Stimulated activated CD8-positive, alpha-beta memory T cell treated with anti-CD3 and anti-CD28 coated beads, Interleukin-4, amount 100 ng/mL, for 4 hours (primary cell): ENCODE measurements at places on chromosomes 7 and 10.

GRCh38 chr7:4939971-4940728 is 18.8 kb downstream of the MMD2 start:
- DNase-seq, result no peak

GRCh38 chr10:68871105-68871711 is 29.9 kb upstream of the DDX50 start:
- DNase-seq, result no peak

DNA sequence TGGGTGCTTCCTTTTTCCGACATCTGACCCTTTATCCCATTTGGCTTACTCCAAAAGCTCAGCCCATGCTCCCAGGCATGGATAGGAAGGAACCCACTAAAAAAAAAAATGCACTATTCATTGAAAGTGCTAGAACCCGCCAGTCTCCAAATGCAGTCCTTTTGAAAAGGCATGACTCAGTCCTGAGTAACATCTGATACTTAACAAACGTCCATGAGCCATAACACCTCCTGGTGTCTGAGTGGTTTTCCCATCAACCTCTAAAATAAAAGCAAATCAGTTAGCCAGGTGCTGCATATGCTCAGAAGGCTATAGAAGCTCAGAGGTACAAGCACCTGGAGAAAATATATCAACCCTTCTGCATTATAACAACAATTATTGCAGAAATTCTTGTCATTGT is 45.0 kb upstream of the CACUL1 start:
- no peak for DNase-seq

GRCh38 chr7:91396-92175 is 100.8 kb upstream of the FAM20C start:
- DNase-seq, result no peak

- DNase-seq, result no peak
These were observed 200.6 kb downstream of the NRG3 start for GRCh38 chr10:82075605-82076004.

DNA sequence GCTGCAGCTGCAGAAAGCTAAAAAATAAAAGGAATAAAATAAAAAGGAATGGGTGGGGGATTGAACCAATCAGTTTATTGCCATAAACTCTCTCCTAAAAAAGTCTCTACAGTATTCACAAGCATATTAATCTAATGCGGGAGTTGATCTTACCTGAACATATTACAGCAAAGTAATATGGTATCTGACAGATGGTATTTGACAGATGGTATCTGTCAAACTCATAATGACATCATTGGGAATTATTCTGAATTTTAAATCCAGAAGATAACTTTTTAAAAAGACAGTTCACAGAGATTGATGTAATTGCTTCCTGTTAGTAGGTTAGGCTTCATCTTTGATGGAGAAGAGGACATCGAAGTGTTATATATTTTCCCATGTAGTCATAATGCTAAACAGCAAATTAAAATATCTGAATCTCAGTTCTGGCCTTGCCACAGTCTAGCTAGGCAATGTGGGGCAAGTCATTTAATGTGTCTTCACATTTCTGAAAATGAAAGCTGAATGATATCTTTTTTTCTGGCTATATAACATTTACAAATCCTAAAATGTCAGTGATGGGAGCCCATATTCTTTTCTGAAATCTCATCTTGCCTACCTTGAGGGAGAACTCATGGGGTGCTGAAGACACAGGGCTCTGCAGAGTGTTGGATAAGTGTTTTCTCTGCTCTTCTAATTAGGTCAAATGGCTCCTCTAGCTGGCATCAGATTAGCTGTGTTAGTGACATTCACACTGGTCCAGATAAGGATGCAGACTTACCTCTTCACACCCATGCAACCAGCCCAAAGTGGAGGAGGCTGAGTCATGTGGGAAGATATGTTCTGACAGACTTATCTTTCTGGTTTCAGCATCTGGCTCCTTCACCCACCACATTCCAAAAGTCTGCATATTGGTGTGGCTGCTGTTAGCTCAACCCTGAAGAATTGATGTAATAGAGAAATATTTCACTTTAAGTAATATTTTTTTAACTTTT is 2.1 kb upstream of the LIPM start:
- DNase-seq, result no peak

GRCh38 chr10:124026589-124026939 is 66.8 kb downstream of the CHST15 start:
- no peak for DNase-seq

GRCh38 chr7:150874401-150875198 is 22.3 kb downstream of the AOC1 start:
- no peak for DNase-seq

DNA sequence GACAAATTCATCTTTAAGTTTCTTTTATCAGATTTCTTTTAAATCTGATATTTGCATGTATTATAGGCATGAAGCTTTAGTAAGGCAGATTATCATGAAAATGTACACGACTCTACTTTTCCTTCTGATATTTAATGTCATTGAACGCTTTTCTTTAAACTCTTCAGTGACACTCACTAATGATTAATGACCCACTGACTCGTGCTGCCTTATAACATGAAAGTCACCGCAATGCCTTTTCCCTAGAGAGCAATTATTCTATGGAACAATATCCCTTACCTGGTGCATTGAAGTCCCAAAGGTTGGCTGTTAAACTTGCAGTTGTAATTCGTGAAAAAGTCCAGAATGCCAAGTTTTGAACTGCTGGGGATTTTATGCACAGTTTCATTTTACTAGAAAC is 33.4 kb upstream of the HGF start:
- no peak for DNase-seq

- no peak for DNase-seq
These were observed 83.7 kb downstream of the USP6NL start for GRCh38 chr10:11527691-11528255.

DNA sequence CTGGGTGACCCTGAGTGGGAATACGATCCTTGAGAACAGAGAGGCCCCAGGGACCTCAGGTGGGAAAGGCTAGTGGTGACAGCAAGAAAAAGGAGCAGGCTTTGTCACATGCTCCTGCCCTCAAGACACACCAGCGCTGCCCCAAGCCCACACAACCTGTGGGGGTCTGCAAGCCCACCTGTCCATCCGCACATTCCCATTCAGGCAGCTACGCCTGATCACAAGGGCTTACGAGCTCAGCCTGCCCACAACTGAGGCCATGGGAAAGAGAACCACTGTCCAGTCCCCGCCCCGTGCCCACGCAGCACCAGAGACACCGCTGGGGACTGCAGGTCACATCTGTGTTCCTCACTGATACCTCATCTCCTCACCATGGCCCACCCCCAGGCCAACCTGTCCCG is 26.7 kb downstream of the EBF3 start:
- no peak for DNase-seq

- DNase-seq, result no peak
These were observed 32.6 kb downstream of the LRRTM3 start for GRCh38 chr10:66958466-66958865.

GRCh38 chr10:128967980-128968756 is 498.9 kb upstream of the MGMT start:
- no peak for DNase-seq

GRCh38 chr10:72762042-72762441 is 70.1 kb downstream of the MCU start:
- no peak for DNase-seq

GRCh38 chr7:26898891-26899290 is 34.5 kb upstream of the SKAP2 start:
- no peak for DNase-seq

GRCh38 chr10:71409516-71410104 is 12.9 kb downstream of the CDH23 start:
- DNase-seq, result no peak

- no peak for DNase-seq
These were observed 1152.0 kb downstream of the SORCS3 start for GRCh38 chr10:105793071-105793470.

DNA sequence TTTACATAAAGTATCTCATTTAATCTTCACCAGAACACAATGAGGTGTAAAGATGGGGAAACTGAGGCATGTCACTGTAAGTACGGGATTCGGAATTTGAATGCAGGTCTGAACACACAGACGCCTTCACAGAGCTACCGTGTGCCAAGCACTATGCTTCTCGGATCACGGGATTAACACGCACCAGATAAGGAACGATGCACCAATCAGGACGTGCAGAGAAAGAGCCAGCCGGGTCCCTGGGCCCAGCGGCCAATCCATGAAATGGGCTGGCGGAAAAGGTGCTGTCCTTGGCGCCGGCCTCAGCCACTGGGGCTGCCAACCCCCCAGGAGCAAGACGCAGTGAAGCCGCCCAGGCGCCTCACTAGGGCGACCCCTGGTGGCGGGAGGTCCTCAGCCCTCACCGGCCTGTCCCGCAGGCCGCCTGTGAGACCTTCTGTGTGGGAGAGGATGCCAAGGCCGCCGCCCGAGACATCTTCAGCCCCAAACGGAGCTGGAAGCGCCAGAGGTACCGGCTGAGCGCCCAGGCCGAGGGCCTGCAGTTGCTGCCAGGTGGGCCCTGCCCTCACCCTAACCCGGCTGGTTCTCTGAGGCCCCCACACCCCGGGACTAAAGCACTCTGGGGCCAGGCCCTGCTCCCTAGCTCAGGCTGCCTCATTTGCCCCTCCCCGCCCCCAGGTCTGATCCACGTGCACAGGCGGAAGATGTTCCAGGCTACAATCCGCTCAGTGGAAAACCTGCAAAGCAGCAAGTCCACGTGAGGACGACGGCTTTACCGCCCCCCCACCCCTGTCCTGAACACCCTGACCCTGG is 15.6 kb downstream of the ATG9B start:
- peak; percentile 51 for DNase-seq

GRCh38 chr10:5888843-5889623 is 660 bp downstream of the ANKRD16 start:
- peak; percentile 7 for DNase-seq

- DNase-seq, result no peak
These were observed 35.5 kb downstream of the SVOPL start for GRCh38 chr7:138665669-138666140.

- DNase-seq, result no peak
These were observed 188.4 kb downstream of the CYP26A1 start for GRCh38 chr10:93261961-93262610.

DNA sequence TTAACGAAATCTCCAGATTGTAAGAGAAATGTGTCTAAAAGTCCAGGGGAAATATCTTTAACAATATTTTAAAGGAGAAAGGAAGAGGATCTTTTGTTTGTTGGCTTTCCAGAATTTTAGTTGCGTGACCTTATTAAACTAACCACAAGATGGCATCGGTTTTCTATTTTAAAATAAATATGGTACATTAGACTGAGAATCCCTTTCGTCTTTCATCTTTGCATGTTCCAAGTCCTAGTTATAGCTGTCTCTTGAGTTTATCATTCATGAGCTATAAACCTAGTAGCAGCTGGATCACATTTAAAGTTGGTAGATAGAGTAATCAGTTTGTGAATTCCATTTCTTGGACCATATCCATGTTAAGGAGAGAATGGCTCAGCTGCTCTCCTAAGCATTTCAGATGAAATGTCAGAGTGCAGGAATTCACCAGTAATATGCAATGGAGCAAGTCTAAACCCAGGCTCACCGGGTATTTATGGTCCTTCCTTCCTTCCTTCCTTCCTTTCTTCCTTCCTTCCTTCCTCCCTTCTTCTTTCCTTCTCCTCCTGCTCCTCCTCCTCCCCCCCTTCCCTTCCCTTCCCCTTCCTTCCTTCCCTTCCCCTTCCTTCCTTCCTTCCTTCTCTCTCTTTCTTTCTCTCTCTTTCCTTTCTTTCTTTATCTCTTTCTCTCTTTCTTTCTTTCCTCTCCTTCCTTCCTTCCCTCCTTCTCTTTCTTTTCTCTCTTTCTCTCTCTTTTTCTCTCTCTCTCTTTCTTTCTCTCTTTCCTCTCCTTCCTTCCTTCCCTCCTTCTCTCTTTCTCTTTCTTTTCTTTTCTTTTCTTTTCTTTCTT is 57.8 kb upstream of the RAB18 start:
- DNase-seq, result no peak

DNA sequence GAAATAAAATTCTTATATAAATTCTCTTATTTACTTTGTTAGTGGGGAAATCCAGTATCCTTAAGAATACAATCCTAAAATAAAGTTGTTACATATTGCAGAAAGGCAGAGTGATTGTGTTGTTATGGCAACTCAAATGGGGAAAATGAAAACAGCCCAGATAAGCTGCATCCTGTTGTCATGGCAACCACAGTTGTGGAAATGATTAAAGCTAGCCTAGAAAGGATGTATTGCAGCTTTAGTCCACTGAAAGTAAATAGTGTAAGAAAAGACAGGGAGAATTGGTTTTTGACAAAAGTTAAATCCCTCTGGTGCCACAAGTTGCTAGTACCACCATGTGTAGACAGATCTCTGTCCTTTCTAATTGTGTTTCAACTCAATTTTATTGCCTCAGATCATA is 43.2 kb downstream of the BTRC start:
- DNase-seq, result no peak

DNA sequence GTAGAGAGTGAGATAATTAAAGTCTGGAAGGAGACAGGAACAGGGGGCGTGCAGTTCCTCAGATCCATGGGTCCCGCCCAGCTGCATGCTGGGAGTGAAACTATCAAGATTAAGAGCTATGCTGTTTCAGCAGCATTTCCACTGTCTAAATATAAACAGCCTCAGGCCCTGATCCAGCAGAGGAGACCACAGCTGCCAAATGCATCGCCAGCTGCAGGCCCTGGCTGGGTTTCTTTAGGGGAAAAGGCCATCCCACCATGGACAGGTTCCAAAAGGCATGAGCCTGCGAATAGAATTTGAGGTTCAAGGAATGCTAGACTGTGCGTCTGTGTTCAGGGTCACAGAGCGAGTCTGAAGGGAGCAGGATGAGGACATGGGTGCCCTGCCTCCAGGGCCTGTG is 411.4 kb downstream of the PAXIP1 start:
- no peak for DNase-seq

GRCh38 chr7:146937836-146938235 is 821.2 kb downstream of the CNTNAP2 start:
- DNase-seq, result no peak

DNA sequence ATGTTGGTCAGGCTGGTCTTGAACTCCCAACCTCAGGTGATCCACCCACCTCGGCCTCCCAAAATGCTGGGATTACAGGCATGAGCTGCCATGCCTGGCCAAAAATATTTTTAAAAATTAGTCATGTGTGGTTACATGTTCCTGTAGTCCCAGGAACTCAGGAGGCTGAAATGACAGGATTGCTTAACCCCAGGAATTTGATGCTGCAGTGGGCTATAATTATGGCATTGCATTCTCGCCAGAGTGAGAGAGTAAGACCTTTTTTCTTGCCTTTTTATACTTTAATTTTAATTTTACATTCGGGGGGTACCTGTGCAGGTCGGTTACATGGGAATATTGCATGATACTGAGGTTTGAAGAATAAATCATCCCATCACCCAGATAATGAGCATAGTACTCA is 86.6 kb upstream of the ZNF92 start:
- no peak for DNase-seq

DNA sequence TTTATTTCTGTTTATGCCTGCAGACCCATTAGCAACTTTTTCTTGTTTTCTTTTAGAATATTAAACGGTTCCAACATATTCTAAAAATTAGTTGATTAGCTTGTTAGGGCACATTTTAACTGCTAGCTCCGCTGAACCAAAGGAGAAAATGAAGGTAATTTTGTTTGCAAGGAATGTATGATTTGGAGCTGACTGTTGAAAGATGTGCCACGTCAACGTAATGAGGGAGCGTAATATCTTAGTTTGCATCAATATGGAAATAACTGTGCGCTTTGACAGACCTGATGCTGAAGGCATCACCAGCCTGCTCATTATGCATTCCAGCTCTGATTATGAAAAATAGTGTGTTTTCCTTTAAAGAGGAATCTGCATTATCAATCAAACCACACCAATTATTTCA is 102.0 kb upstream of the CTBP2 start:
- no peak for DNase-seq

GRCh38 chr10:17455015-17455520 is 673 bp upstream of the ST8SIA6 start:
- no peak for DNase-seq
